Upper lobe of right lung (tissue), 1 donor: ENCODE measurements at places on chromosomes 3 and 15.

- DNase-seq: no peak
These were observed 174.3 kb downstream of the KLF13 start for GRCh38 chr15:31500766-31501449.

DNA sequence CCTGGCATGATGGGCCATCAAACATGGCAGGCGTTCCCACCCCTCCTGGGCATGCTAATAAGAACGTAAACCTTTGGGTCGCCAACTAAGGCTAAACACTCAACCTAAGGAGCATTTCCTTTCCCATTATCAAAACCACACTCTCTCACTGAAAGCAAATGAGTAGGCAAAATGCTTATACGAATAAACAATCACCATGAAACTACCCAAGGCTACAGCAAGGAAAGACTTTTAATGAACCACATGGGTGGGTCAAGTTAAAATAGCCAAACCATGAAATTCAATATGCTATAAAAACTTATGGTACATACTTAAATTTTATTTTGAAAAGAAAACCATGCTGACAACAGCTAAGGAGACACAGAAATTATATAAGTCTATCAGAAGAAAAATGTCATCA lies 180.6 kb downstream of the OSBPL10 start:
- no peak for DNase-seq

- no peak for DNase-seq
These were observed 79.7 kb upstream of the SNRK start for GRCh38 chr3:43206632-43207031.

GRCh38 chr3:189490749-189491148 lies 140.4 kb upstream of the TP63 start:
- no peak for DNase-seq

DNA sequence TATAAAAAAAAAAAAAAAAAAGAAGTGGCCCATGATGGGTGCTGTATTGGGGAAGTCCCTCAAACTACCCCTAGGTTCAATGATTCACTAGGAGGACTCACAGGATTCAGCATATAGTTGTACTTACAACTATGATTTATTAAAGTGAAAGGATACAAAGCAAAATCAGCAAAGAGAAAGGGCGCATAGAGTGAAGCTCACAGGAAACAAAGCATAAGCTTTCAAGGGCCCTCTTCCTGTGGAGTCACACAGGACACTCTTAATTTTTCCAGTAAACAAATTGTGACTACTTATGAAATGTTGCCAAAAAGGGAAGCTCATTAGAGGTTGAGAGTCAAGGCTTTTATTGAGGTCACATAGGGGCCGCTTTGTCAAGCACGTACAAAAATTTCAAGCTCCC lies 153.7 kb upstream of the GAP43 start:
- no peak for DNase-seq

DNA sequence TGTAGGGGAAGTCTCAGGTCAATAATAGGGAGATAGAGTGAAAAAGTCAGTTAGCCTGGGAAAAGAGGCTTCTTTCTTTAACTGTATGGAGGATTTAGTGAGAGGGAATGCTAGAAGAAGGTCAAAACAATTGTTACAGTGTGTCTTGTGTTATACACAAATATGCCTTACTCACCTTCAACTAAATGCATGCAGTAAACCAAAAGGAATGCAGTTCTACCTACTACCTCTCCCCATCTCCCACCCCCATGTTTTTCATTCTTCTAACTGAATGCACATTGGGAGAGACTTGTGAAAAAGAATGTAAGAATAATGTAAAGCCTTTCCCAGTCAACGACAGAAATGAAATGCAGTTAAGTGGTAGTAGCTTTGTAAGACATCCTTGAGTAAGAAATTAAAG lies 33.8 kb downstream of the CCDC66 start:
- DNase-seq: no peak

GRCh38 chr15:36970522-36970921 lies 129.8 kb downstream of the MEIS2 start:
- DNase-seq: no peak

- DNase-seq: peak; percentile 53
These were observed 143.8 kb downstream of the TPRA1 start for GRCh38 chr3:127446756-127447155.

- DNase-seq: no peak
These were observed 401.7 kb upstream of the CDIN1 start for GRCh38 chr15:36177590-36178302.

DNA sequence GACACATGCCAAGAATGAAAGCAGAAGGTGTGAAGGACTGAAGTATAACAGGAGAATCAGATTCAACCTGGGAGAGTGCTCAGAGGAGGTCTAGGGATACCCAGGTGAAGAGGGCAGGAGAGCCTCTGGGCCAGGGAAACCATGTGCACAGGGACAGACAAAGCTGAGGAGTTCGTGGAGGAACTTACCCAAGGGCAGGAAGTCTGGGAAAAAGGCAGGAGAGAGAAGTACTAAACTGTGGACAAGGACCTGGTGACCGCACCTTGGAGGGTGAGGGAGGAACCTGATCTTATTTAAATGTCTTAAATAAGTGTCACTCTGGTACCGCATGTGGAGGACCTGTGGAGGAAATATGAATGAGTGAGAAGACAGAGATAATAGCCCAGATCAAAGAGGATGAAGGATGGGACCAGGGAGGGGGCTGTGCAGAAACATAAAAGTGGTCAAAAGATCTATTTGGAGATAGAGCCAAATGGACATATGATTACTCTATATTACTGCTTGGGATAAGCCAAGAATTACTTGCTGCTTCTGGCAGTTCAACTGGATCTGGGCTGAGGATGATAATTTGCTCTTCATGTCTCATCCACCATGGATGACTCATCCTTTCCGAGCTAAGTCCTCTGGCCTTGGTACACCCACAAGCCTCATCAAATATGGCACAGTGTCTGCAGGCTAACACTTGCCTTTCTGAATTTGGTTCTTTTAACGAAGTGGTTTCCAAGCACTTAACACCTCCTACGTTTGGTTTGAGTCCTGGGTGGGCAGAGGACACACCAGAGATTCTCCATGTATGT lies 116.9 kb upstream of the NMNAT3 start:
- DNase-seq: no peak
